Activated CD4-positive, alpha-beta T cell treated with anti-CD3 and anti-CD28 coated beads for 36 hours (primary cell): ENCODE measurements at places on chromosomes 6 and 20.
A peak's percentile ranks its signal among the peaks of the same experiment; 100 is the strongest.

DNA sequence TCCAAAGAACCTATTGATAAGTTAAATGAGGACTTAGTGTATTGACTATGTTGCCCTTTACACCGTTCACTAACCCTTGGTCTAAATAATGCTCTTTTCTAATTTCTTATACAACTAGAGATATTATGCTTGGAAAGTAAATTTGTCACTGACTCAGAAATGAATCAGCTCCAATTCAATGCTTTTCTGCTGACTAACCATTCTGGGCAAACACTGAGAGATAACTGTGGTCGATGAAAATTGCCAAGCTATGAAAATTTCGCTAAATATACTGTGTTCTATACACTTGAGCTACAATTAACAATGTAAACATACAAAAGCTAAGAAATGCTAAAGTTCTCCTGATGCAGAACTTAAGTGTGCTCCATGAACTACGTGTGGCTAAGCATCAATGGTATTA is 23.1 kb upstream of the FBXO9 start:
- H3K27me3 ChIP-seq, result no peaks in the 10 kb centered on the region
- H3K4me1 ChIP-seq, result no peaks in the 10 kb centered on the region
- peaks cover 21% of the 10 kb centered on the region for H3K36me3 ChIP-seq
- DNase-seq, result no peak

DNA sequence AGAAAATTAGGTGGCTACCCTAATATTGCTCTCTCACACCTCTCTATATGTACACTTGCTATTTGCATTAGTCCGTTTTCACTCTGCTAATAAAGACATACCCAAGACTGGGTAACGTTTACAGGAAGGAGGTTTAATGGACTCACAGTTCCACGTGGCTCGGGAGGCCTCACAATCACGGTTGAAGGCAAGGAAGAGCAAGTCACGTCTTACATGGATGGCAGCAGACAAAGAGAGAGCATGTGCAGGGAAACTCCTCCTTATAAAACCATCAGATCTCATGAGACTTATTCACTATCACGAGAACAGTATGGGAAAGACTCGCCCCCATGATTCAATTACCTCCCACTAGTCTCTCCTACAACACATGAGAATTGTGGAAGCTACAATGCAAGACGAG is 53.4 kb downstream of the EPM2A start:
- H3K27me3 ChIP-seq, result no peaks in the 10 kb centered on the region
- DNase-seq, result no peak
- H3K36me3 ChIP-seq, result peaks cover 49% of the 10 kb centered on the region
- no peak overlapping the region for H3K4me3 ChIP-seq
- H3K27ac ChIP-seq, result no peak overlapping the region
- H3K4me1 ChIP-seq, result no peaks in the 10 kb centered on the region

DNA sequence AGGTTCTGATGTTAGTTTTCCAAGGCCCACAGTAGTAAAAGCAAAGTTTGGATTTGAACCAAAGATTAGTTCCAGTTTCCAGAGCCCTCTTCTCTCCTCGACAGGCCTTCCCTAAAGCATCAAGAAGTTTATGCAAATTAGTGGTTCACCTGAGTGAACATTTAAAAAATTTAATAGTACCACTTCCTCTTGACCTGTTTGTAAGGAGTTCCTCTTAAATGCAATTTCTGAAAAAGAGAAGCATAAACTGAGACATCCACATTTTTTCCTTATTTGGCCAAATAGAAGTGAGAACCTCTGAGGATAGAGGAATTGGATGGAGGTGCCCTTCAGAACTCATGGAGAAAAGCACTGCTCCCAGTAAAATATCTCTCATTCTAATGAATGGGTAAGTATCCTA is 1.2 kb upstream of the DSE start:
- peak overlapping the region; percentile 71 for H3K4me3 ChIP-seq
- no peaks in the 10 kb centered on the region for H3K36me3 ChIP-seq
- no peak for DNase-seq
- no peak overlapping the region for H3K27ac ChIP-seq

- peak; percentile 52 for DNase-seq
- peaks cover 53% of the 10 kb centered on the region for H3K4me1 ChIP-seq
- no peaks in the 10 kb centered on the region for H3K27me3 ChIP-seq
These were observed 23.3 kb downstream of the NQO2 start for GRCh38 chr6:3022765-3023662.

DNA sequence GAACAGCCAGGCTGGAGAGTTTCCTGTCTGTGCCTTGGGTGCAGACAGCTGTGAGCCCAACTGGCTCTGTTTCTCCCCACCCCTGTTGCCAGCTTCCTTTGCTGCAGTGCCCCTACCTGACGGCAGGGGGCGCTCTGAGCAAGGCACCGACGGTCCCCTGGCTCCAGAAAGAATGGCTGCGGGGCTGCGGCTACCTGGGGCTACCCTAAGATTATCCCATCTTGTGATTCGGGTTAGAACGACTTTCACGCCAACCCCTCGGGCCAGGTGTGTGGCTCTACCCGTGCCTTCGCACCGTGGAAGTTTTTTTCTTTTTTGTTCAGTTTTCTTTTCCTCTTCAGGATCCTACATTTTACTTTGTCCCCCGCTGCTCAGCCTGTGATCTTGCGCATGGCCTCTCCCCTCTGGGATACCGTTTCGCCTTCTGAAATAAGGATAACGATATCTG is 33.4 kb upstream of the AAR2 start:
- H3K4me1 ChIP-seq, result peaks cover 4% of the 10 kb centered on the region
- peak; percentile 88 for DNase-seq
- no peaks in the 10 kb centered on the region for H3K36me3 ChIP-seq
- peaks cover 2% of the 10 kb centered on the region for H3K27me3 ChIP-seq
- no peak overlapping the region for H3K27ac ChIP-seq

DNA sequence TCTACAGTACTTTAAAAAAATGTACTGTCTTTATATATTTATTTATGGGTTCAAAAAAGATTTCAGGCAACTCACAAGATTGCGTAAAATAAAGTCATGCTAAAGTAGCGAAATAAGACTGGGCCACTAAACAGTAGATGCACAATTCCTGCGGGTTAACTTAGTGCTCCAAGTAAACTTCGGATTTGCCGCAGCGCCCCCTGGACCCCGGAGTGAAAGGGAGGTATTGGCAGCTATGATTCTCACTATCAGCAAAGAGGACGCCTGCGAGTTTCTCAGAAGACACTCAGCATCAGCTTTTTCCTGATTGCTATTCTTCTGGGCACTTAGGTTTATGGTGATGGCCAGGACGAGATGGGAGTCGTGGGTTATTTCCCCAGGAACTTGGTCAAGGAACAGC is 1.4 kb downstream of the OTOR start:
- H3K27me3 ChIP-seq, result peaks cover 7% of the 10 kb centered on the region
- DNase-seq, result peak; percentile 8
- H3K4me1 ChIP-seq, result peaks cover 5% of the 10 kb centered on the region
- no peaks in the 10 kb centered on the region for H3K36me3 ChIP-seq
- no peak overlapping the region for H3K4me3 ChIP-seq

DNA sequence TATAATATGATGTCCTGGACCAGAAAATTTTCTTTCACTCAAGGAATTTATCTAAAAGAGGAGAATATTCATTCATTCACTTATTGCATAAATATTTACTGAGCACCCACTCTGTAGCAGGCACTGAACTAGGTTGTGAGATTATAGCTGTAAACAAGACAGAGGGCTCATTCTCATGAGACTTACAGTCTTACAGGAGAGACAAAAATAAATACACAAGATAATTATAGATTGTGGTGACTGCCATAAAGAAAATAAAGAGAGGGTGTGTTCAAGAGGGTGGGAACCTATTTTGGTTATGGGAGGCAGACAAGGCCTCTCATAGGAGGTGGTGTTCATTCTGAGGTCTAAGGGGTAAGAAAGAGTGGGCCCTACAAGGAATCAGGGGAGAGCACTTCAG is 109.9 kb upstream of the SUPT3H start:
- no peak overlapping the region for H3K4me3 ChIP-seq
- no peak for DNase-seq
- H3K36me3 ChIP-seq, result peaks cover 24% of the 10 kb centered on the region
- peaks cover 2% of the 10 kb centered on the region for H3K27me3 ChIP-seq
- H3K4me1 ChIP-seq, result peaks cover 53% of the 10 kb centered on the region

DNA sequence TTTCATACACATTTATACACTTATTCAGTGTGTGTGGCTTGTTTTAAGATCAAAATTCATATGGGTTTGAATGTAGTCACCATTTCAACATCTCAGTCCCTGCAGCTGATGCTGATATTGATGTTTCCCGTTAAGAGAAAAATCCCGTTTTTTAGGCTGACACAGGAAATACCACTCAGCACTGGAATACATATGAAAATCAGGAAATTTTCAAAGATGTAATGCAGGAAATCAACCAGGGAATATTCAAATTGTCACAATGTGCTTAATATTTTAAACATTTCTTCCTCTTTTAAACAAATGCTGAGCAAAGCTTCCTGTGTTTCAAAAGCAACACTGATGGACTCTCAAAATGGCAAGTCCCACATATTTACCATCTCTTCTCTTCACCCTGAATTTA is 94.5 kb upstream of the MARCKS start:
- no peaks in the 10 kb centered on the region for H3K36me3 ChIP-seq
- DNase-seq, result no peak
- no peaks in the 10 kb centered on the region for H3K27me3 ChIP-seq
- H3K27ac ChIP-seq, result no peak overlapping the region
- H3K4me1 ChIP-seq, result peaks cover 6% of the 10 kb centered on the region

- DNase-seq, result no peak
- peak overlapping the region; percentile 95 for H3K27ac ChIP-seq
- no peaks in the 10 kb centered on the region for H3K27me3 ChIP-seq
- H3K4me1 ChIP-seq, result peaks cover 35% of the 10 kb centered on the region
These were observed 1.9 kb downstream of the BAG2 start for GRCh38 chr6:57173886-57174510.

DNA sequence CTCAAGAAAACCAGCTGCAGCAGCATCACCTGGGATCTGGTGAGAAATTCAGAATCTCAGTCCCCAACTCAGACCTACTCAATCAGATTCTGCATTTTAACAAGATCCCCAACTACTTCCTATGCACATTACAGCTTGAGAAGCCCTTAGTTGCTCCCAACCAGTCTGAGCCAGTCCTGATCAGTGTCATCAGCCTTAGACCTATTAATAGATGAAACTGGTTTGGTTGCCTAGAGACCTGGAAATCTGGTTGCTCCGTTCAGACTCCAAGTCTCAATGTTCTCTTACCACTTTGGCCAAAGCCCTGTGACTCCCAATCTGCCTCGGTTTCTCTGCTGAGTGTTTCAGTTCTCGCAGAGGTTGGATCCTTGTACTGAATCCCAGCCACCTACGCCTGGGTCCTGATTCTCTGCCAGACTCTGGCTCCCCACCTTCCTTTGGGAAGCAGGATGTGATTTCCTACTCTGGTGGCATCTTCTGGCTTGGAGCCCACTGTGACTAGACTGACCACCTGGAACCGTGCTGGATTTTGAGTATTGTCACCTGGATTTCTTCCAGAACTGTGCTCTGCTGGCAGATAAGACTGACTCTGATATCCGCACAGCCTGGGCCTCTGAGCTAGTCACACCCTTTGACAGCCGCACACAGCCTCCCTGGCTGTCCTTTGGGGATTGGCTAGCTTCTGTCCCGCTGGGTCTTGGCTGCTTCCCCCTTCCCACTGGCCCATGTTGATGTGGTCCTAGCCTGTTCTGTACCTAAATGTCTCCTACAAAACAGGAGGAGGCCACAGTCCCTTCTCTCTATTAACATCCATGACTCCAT is 20.3 kb upstream of the ATXN1 start:
- DNase-seq, result no peak
- no peaks in the 10 kb centered on the region for H3K4me1 ChIP-seq
- H3K27me3 ChIP-seq, result peaks cover 2% of the 10 kb centered on the region
- H3K27ac ChIP-seq, result no peak overlapping the region

DNA sequence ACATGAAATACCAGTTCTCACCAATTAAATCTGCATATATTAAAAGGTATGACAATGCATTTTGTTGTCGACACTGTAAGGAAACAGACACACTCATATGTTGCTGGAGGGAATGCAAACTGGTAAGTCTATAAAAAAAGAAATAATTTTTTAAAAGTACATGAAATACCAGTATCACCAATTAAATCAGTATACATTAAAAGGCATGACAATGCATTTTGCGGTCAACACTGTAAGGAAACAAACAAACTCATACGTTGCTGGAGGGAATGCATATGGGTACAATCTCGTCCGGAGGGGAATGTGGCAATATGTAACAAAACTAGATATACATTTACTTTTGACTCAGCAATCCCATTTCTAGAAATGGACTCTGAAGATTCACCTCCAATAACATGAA is 6.5 kb downstream of the ZNF322 start:
- no peak overlapping the region for H3K27ac ChIP-seq
- no peak for DNase-seq
- peaks cover 13% of the 10 kb centered on the region for H3K4me1 ChIP-seq
- peaks cover 60% of the 10 kb centered on the region for H3K36me3 ChIP-seq
- H3K27me3 ChIP-seq, result no peaks in the 10 kb centered on the region

DNA sequence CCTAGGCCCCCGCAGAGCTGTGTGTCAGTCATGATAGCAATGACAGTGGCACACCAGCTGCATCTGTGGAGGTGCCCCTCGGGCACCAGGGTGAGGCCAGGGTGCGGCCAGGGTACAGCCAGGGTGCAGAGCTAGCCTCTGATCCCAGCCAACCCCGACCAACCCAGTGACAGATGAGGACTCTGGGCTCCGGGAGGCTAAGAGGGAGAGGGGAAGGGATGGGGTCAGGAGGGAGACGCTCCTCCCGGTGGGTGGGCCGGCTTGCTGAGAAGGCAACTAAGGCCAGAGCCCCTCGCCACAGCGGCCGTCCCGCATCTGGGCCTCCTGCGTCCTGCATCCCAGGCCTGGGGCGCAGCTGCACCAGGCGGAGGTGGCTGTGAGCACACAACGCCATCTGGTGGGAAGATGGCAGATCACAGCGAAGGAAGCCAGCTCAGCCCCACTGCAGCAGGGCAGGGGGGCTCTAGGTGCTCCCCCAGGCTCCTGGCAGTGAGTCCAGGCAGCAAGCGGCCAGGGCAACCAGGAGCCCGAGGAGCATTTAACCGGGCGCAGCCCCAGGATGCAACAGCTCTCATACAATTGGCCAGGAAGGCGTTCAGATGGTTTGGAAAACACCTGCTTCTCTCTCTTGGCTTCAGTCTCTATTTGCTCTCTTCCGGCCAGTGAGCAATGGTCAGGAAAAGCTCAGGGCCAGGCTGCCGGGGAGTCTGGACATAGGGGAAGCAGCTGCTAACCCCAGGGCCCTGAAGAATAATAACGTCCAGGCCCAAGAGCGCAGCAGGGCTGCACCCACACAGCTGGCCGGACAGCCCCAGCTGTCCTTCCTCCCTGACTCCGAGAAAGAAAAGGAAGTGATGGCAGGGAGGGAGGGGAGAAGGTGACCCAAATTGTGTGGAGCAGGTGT is 169.4 kb downstream of the TAF4 start:
- no peak overlapping the region for H3K4me3 ChIP-seq
- H3K27ac ChIP-seq, result no peak overlapping the region
- peak; percentile 51 for DNase-seq
- no peaks in the 10 kb centered on the region for H3K4me1 ChIP-seq

- peaks cover 73% of the 10 kb centered on the region for H3K4me1 ChIP-seq
- H3K27ac ChIP-seq, result no peak overlapping the region
- H3K27me3 ChIP-seq, result no peaks in the 10 kb centered on the region
- peaks cover 8% of the 10 kb centered on the region for H3K36me3 ChIP-seq
- no peak overlapping the region for H3K4me3 ChIP-seq
These were observed 2.8 kb upstream of the MAPK13 start for GRCh38 chr6:36127462-36128016.
